ENCODE measurements at places on chromosomes 2 and 18.
A peak's percentile ranks its signal among the peaks of the same experiment; 100 is the strongest.

- DNase-seq, result no peak
Measured at GRCh38 chr2:68917034-68917718, 35.5 kb downstream of the GKN2 start.

DNA sequence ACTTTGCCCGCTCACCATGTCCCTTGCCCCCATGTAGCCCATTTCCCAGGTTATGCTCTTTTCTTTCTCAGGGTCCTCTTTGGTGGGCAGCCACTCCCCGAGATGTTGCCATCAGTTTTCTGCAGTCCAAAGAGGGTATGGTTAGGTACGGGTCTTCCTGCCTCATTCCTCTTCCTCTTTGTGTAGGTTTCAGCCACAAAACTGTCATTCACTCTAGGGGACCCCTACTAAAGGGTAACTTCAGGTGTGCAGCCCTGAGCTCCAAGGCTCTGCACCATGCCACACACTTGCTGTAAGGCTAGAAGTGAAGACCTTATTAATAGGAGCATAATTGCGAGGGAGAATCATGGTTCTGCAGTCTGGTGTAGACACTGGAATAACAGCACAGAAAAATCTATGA is 99.8 kb upstream of the ZNF397 start:
- no peak for DNase-seq

- DNase-seq, result no peak
Measured at GRCh38 chr2:79619976-79620375, 107.1 kb downstream of the CTNNA2 start.

GRCh38 chr2:96764253-96764637 is 3.5 kb downstream of the CNNM4 start:
- no peak for DNase-seq

DNA sequence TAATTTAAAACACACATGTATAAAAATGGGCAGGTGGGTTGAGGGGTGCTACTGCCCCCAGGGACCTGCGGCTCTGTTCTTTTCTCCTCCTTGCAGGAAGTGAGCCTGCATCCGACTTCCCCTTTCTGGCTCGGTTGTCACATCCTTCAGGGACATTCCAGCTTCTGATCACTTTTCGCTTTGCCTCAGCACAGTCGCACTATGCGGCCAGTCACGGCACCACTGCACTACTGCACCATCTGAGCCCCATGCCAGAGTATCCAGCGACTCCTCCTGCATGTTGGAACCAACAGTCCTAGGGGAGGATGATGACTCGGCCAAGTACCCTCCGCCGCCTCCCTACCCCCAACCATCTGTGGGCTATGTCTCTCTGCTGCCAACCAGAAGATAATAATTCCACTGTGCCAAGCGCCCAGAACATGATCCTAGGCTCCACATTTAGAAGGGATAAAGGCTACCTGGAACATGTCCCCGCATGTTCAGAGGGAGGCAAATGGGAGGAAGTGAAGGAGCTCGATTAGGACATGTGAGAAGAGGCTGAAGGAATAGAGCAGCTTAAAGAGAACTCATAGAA is 17.6 kb downstream of the CDC42EP3 start:
- DNase-seq, result peak; percentile 36

GRCh38 chr2:32847734-32848133 is 99.0 kb upstream of the LTBP1 start:
- DNase-seq, result no peak

Measured in stimulated activated naive CD8-positive, alpha-beta T cell treated with anti-CD3 and anti-CD28 coated beads, Interleukin-15, Interleukin-2, amounts not matched to agents 100 U/mL and 50 U/mL, for 24 hours (primary cell).